DMS153 (cell line): ENCODE measurements at places on chromosomes 6 and 20.

DNA sequence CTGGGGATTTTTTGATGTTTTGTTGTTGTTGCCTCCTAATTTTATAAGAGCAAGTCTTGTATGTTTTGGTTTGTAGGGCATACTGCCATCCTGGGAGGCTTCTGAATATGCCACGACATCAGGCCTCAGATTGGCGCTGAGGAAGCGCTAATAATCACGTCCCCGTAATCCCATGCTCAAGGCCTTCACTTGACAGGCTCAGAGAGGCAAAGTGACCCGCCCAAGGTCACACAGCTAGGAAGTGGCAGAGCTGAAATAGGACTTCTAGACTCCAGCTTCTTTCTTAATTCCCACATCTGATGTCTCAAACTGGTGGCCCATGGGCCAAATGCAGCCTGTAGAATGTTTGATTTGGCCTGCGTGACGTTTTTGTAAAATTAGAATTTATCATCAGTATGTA lies 73.5 kb upstream of the PTPN1 start:
- DNase-seq = no peak

GRCh38 chr20:37948956-37949355 lies 46.0 kb downstream of the VSTM2L start:
- DNase-seq = no peak

DNA sequence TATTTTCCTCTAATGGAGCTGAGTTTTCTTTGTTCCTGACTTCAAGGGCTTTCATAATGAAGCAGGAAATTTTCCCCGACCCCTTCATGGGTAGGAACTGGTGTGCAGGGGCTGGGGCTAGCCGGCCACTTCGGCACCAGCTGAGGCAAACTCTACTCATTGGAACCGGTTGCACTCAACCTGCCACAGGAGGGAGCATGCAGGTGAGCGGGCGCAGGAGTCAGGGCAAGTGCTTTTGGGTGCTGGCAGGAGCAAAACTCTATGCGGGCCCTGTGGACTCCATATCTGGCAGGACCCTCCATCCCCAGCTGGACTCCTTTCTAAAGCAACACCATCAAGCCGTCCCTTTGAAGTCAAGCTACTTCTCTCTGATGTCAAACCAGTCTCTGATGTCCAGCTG lies 244.2 kb downstream of the EPM2A start:
- no peak for DNase-seq

- DNase-seq = no peak
These were observed 734 bp downstream of the FAM110A start for GRCh38 chr20:834151-834746.

DNA sequence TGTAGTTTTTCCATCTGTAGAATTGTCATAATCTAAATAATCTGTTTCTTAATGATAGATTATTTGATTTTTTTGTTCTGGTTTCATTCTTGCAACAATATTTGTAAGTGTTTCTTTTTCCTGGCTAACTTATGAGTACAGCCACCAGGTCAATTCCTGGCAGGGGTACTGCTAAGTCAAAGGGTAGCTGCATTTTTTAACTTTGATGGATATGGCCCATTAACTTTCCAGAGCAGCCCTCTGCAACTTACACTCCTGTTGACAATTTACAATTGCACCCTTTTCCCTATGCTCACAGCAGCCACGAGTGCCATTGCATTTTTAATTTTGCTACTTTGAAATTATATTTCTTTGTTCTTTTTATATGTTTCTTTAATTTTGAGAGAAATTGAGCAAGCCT lies 209.3 kb upstream of the CST7 start:
- DNase-seq = no peak

- DNase-seq = no peak
These were observed 276.7 kb downstream of the SOX4 start for GRCh38 chr6:21870076-21870730.

DNA sequence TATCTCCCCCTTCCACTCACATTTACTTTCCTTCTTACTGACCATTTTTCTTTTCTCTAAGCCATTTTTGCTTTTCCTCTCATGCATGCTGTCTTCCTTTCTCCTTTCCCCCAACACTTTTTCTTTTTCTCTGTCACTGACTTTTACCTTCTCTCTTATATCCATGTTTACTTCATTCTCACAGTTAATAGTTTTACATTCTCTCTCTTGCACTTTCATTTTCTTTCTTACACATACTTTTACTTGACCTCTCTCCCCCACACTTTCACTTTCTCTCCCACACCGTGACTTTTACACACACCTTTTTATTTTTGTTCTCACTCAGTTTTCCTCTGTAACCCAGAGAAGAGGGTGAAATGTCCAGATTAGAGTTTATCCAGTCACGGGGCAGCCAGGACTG lies 636.3 kb downstream of the PTPRT start:
- no peak for DNase-seq

- DNase-seq = no peak
These were observed 555.3 kb upstream of the MAP3K7 start for GRCh38 chr6:91142154-91142553.

DNA sequence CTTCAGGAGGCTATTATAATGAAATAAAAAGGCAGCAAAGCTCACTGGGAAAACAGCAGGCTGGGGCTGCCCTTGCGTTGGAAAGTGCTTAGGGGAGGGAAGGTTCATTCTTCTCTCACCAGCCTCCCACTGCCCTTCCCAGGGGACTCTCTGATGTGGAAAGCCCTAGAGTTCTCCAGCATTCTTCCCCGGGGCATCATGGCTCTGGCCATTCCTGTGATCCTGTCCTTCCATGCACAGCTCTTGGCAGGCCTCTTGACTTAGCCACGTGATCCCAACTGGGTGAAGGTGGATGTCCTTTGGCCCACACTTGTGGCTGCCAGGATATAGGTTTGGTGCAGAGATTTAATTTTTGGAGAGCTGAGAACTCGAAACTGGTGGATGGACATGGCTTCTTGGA lies 58.0 kb upstream of the ZNF831 start:
- no peak for DNase-seq

DNA sequence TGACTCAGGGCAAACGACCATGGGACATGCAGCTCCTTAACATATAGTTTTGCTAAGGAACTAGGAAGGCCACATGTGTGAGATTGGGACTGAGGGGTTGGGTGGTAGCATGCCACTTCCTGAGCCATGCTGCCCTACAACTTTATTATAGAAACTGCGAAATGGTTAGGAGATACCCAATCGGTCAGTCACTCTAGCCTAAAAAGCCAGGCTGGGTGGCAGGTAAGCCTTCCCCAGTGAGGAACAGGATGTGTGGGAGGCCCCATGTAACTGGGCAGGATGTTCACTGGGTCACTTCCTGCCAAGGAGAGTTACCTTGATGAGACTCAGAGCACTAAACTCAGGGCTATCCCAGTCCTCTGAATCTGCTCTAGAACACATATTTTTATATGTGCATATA lies 123.5 kb downstream of the MAP3K7 start:
- no peak for DNase-seq

- DNase-seq = no peak
These were observed 10.8 kb upstream of the LY86 start for GRCh38 chr6:6577735-6578134.

- DNase-seq = no peak
These were observed 441.3 kb downstream of the CDC5L start for GRCh38 chr6:44828780-44829179.

DNA sequence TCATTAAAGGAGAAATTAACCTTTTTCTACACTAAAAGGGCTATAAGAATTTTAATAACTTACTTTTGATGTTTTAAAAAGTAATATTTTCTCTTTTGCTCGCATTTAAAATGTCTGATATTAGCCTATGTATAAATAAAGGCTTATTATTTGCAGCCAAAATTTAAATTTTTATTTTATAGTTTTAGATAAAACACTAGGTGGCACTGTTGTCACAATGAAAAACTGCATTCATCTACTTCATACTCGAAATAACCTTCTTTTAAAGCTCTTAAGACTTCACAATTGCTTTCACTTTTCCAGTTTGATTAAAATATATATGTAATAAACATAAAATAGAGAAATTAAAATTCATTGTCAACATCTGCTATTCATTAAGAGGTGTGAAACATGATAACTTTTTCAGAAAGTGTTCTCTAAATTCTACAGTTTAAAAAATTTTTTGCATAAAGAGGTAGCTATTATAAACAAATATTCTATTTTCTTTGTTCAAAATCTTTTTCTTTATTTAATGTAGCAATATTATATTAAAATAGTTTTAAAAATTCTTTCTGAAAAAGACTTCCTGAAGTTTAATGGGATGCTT lies 78.8 kb upstream of the DEFB112 start:
- no peak for DNase-seq

- no peak for DNase-seq
These were observed 9.7 kb downstream of the EMILIN3 start for GRCh38 chr20:41356951-41357350.

DNA sequence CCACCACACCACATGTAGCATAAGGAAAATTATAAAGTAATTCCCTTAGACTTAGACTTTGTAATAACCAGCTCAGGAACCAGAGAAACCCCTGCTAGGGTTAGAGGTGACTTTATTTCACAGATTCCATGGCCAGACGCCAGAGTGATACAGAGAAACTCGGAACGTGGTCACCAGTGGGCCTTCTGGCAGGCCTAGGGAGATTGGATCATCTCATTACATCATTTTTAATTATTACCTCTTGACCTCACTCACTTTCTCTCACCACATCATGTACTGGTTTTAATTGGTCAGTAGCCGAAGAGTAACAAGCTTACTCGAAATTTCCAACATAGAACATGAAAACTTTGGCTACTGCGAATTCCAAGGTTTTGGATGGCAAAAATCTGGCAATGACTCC lies 72.9 kb downstream of the BMP6 start:
- no peak for DNase-seq

GRCh38 chr6:73451223-73452106 lies 632 bp downstream of the CGAS start:
- DNase-seq = peak; percentile 64

DNA sequence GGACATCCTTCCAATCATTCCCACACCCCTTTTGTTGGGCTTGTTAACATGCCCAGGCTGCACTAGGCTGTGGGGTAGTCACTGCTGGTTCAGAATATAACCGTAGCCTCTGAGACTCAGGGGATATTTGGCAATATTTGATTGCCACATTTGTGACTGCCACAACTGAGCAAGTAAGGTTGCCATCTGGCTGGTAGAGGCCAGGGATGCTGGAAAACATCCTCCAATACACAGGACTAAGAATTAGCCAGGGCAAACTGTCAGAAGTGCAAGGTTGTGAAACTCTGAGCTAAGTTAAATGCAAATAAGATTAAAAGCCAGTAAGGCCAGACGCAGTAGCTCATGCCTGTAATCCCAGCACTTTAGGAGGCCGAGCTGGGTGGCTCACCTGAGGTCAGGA lies 112.0 kb downstream of the ZMYND8 start:
- DNase-seq = no peak

DNA sequence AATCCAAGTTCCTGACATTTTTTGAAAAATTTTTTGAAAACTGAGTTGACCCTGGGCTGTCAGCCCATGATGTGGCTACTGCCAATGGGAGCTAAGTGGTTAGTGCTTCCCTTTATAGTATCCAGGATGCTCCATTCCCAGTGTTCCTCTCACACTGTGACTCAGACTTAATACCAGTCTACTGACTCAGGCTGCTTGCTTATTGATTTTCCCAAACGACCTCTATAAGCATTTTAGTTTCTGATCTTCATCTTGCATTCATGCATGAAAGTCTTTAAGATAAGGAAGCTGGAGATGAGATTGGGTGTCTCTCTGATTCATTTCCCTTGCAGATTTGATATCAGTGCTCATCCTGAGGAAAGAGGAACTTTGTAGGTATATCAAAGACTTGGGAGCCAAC lies 560.0 kb downstream of the TBC1D32 start:
- DNase-seq = no peak

GRCh38 chr20:3509064-3509463 lies 38.2 kb downstream of the ATRN start:
- no peak for DNase-seq

DNA sequence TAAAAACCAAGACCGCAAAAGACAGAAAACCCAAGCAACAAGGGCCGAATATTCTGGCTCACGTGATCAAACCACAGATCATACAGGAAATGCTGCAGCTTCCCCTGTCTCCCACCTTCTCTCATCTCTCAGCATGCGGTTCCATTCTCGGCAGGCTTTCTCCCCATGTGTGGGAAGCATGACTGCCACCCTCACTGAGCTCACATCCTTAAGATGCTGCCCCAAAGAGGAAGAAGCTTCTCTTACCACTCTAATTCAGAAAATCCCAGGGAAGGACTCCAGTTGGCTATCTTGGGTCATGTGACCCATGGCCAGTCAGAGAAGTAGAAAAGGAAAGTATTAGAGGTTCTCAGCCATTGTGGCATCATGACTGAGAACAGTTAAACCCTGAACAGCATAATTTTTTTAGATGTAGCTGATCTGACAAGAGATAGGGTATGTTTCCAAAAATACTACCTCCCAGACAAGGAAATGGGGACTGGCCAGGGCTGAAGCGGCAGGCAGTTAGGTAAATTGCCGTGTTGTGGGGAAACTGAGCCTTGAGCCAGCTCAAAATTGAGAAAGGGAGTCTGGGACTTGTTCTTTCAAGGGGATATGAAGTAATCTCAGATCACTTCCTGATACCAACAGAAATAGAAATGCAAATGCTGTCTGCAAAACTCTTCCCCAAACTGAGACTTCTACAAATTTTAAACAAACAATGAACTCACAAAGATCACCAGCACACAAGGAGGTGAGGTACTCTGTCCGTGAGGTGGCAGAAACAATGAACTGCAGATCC lies 37.1 kb upstream of the GRM4 start:
- no peak for DNase-seq

GRCh38 chr6:157461000-157461915 lies 80.3 kb downstream of the ZDHHC14 start:
- DNase-seq = peak; percentile 60

DNA sequence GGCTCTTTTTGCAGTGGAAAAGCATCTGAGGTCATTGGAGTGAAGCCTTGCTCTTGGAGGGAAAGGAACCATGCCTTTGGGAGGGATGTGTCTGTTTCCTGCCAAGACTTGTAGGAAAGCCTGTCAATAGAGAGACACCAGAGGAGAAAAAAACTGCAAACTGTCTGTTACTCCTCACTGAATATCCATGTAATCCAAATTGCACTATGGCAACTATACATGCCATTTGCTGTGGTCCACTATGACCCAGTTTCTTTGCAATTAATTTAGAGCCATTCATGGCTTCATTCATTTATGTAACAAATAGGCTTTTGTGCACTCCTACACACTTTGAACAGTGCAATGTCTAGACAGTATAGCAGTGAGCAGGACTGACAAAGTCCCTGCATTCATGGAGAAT lies 296.5 kb downstream of the SLC35F1 start:
- no peak for DNase-seq

DNA sequence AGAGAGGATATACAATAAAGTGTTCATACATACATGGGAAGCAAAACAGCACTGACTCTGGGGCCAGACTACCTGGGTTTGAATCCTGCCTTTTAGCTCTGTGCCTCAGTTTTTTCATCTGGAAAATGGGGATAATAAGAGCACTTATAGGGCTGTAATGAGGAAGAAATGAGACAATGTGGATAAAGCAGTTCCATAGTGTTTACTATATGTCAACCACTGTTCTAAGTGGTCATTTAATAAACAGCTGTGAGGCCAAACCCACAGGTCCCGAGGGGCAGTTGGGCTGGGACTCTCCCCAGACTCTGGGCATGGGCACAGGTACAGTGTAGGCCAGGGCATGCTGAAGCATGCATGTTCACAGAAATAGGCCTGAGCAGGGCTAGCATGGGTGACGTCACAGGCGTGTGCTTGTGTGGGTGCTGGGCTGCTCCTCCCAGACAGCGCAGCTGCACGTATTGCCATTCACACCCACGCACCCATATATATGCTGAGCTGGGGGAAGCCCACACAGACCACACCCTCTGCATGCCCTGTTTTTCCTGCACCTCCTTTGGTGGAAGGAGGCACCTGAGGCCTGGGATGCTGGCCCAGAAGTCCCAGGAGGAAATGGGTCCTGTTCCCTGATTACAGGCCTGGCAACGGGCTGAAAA lies 3.5 kb upstream of the PLCG1 start:
- DNase-seq = peak; percentile 56
